ENCODE measurements at places on chromosomes 13 and 19. TPM values are rescaled to one million over a fixed set of nuclear protein-coding genes. Genes with fewer than 3 reads are reported as not detected.

Gene ZNF345
- 9.6 TPM for total RNA-seq

Gene ADAT3
- 2.5 TPM for total RNA-seq

Gene RASL11A
- 4.6 TPM for total RNA-seq

Gene KASH5
- not detected for total RNA-seq

- DNase-seq, result peak; percentile 35
Observed at GRCh38 chr19:31347828-31348392, 1.3 kb downstream of the TSHZ3 start.

DNA sequence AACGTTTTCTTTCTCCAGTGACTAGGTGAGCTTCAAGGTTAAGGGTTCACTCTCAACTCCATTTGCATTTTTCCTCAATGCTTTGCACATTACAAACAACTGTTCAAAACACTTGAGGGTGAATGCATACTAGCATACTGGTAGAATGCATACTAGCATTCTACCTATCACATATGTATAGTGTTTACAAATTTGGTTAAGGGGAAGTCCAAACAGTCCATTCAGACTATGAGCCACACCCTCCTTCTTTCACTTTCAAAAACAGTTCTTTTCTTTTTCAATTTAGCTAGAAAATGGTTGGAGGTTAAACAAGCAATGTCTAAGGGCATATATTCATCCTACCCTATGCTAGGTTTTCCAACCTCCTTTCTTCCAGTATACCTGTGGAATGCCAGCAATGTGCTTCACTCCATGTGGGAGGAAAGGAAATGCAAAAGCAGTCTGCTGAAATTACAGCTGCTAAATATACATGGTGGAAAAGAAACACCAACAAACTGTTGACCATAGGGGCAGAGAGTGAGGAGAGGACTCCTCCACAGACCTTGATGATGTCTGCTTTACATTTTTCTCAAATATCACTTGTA is 102.6 kb downstream of the DOCK9 start:
- no peak for DNase-seq

DNA sequence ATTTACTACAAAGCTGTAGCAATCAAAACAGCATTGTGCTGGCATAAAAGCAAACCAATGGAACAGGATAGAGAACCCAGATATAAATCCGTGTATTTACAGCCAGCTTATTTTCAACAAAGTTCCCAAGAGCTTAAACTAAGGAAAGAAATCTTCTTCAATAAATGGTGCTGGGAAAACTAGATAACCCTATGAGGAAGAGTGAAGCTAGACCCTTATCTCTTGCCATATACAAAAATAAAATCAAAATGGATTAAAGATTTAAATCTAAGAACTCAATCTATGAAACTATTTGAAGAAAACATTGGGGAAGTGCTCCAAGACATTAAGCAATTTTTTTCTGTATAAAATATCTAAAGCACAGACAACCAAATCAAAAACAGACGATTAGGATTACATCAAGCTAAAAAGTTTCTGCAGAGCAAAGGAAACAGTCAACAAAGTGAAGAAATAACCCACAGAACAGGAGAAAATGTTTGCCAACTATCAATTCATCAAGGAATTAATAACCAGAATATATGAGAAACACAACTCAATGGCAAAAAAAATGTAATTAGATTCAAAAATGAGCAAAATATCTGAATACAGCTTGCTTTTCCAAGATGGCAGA is 480.7 kb downstream of the LMO7 start:
- peak; percentile 88 for DNase-seq

- DNase-seq, result no peak
Observed at GRCh38 chr13:29402166-29402636, 193.3 kb downstream of the SLC7A1 start.

DNA sequence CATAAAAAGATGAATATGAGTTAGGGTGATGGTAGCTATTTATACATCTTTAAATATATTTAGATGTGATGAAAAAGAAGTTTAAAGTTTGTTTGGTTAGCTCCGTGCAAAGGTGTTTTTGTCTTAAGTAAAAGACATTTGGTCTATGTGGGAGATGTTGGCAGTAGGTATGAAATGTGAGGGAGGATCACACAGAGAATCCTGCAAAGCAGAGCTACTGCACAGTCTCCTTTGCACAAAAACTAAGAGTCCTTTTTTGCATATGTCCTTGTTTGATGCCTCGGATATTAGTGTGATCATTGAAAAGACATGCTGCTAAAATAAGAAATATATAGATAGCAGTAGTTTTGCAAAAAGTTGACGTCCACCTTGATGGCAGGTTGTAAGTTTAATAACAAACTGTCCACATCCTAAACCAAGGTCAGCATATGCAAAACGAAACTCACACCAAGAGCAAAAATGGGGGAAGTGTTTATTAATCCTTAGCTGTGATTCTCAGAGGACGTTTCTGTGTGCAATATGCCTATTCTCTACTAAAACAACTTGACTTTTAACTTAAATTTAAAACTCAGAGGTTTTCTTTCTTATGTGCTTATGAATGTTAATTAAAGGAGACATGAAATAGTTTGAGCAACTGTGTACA is 870.1 kb downstream of the PCDH9 start:
- no peak for DNase-seq

- no peak for DNase-seq
Observed at GRCh38 chr13:66210677-66211076, 1019.5 kb downstream of the PCDH9 start.

- DNase-seq, result no peak
Observed at GRCh38 chr19:38394488-38394887, 6.0 kb downstream of the SPRED3 start.

- DNase-seq, result peak; percentile 16
Observed at GRCh38 chr19:56751078-56751489, 79.5 kb upstream of the ZNF835 start.

GRCh38 chr13:100892981-100893380 is 218.4 kb upstream of the TMTC4 start:
- DNase-seq, result no peak

- no peak for DNase-seq
Observed at GRCh38 chr13:95833719-95834118, 156.8 kb downstream of the DNAJC3 start.

DNA sequence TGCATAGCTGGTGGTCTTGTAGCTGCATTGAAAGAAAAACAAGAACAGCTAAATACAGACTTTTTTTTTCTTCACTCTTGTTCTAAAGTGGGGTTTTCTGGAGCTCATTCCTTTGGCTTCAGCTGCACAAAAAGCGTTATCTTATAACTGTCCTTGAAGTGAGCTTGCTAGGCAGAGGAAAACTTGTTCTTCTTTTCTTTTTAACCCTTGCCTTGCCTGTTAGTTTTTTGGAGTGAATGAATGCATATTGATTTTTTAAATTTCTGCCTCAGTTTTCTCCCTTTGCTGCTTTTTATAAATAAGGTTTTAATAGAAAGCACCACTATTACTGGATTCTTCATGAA is 1.5 kb downstream of the ZNF765 start:
- no peak for DNase-seq
